Foreskin keratinocyte (primary cell): ENCODE measurements at places on chromosomes 4 and X. TPM values are rescaled to one million over a fixed set of nuclear protein-coding genes. Genes with fewer than 3 reads are reported as not detected.

Gene FAAH2
- total RNA-seq = 0.92 TPM in 2 replicates

DNA sequence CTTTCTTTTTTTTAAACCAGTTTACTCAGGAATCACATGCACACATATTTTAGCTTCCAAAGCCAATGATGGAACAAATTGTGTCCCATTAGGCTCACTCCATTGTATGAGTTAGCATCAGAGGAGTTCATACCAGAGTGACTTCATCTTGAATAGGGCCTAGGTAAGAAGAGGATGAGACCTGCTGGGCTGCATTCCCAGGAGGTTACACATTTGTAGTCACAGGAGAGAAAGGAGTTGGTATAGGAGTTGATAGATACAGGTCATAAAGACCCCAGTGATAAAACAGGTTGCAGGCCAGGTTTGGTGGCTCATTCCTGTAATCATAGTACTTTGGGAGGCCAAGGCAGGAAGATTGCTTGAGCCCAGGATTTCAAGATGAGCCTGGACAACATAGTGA lies 9.3 kb downstream of the PDGFRA start:
- peak; percentile 91 for DNase-seq

Gene NWD2
- not detected in 2 replicates for total RNA-seq

DNA sequence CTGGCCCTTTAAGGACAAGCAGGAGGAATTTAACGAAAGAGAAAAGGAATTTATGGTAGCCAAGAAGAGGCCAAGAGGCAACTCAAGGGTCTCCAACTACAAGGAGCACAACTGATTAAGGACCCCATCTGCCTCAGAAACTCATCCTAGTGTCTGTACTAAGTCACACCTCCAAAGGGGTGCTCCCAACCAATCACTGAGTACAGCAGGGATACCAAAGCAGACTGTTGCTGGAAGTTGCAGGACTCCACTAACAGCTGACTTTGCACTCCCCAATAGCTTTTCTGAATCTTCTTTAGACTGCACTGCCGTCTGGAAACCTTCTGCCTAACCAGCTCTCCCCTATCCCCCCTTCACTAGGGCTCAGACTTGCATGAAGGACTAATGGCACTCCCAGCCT lies 50.6 kb downstream of the ATP11C start:
- DNase-seq = no peak

- DNase-seq = no peak
Observed at GRCh38 chr4:25002681-25003080, 28.1 kb downstream of the LGI2 start.

Gene GPR173
- total RNA-seq = 0.35 and 0.75 TPM in 2 replicates

GRCh38 chrX:83469551-83469950 lies 38.5 kb upstream of the POU3F4 start:
- DNase-seq = no peak

GRCh38 chrX:72693477-72693876 lies 20.6 kb downstream of the PHKA1 start:
- no peak for DNase-seq

DNA sequence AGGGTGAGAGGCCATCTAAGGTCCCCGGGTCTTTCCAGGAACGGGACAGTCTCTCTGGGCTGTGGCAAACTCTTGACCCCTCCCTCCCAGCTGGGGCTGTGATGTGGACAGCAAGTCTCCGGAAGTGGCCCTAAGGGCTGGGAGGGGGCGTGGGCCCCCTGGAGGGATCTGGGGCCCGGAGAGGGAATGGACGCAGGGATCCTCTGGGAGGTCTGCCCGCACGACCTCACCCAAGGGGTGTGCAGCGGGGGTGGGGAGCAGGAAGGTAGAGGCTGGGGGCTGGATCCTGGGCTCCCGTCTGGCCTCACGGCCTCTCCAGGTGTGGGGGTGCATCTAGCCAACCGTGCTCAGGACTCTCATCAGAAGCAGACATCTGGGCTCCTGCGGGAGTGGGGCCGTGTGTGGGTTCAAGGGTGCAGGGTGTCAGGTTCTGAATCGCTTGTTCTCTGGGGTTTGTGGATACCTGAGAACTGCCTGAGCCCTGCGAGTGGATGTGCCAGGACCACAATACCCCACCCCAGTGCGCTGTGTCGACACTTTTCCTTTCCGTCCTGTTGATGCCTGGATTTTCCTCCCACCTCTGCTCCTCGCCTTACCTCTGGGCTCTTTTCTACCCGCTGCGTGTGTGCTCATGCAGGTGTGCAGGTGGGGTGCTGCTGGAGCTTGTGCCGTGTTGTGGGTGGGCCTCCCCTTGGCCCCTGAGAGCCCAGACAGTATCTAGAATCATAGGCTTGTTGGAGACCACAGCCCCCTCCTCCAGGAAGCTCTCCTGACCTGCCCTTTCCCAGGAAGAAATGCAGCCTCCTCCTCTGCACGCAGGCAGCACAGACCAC lies 915 bp downstream of the CPZ start:
- DNase-seq = no peak

Gene RGN
- 0.07 TPM in 1 of 2 replicates, not detected in the other for total RNA-seq

DNA sequence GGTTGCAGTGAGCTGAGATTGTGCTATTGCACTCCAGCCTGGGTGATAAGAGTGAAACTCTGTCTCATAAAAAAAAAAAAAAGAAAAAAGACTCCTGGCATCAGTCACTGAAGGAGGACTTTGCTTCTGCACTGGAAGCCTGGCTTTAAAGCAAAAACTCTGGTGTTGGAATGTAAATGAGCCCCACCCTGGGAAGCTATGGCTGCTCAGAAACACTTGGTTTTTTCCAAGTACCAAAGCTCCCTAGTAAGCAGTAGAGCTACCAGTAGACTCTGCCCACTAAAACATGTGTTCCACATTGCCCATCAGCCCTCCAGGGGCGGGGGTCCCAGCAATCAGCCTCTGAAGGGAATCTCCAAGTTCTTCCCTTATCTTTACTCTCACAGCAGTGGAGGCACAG lies 154.4 kb downstream of the SHROOM3 start:
- DNase-seq = no peak

DNA sequence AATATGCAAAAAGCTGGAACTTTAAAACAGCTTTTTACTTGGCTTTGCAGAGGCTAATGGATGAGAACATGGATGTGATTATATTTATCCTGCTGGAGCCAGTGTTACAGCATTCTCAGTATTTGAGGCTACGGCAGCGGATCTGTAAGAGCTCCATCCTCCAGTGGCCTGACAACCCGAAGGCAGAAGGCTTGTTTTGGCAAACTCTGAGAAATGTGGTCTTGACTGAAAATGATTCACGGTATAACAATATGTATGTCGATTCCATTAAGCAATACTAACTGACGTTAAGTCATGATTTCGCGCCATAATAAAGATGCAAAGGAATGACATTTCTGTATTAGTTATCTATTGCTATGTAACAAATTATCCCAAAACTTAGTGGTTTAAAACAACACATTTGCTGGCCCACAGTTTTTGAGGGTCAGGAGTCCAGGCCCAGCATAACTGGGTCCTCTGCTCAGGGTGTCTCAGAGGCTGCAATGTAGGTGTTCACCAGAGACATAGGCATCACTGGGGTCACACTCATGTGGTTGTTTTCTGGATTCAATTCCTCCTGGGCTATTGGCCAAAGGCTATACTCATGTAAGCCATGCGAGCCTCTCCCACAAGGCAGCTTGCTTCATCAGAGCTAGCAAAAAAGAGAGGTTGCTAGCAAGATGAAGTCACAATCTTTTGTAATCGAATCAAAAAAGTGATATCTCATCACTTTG lies 15.6 kb downstream of the TLR8 start:
- no peak for DNase-seq

GRCh38 chr4:185086053-185086452 lies 57.0 kb upstream of the SLC25A4 start:
- DNase-seq = no peak

GRCh38 chr4:153933915-153934687 lies 145.2 kb upstream of the SFRP2 start:
- no peak for DNase-seq

Gene SLBP
- 77.9 and 80.3 TPM in 2 replicates for total RNA-seq

DNA sequence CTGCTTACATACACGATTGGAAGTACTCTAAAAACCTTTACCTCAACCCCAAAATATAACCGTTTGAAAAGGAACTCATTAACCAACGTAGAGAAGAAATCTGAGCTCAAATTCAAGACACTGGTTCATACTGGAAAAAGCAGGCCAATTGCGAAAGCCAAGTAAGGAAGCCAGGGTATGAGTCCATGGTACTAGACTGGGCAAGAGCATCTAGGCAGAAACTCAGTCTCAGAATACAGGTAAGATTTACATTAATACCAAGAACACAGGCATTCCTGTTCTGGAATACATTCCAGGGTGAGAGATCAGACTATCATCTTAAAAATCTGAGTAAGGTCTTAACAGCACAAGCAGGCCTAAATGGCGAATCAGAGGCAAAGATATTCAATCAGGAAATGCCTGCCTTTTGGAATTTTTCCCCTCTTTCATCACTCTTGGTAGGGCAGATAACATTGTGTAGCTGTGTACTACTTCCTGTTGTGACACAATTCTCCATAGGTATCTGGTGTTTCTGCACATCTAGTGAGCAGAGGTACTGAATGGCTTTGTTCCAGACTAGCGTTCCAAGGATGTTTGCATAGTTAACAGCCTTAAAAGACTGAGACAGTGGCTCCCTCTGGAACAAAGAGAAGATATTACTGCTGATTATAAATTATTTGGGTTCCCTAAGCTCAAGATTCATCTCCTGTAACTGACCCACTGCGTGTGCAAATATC lies 311.3 kb downstream of the PCDH19 start:
- peak; percentile 70 for DNase-seq
